Caki2 (cell line): ENCODE measurements at places on chromosomes 5 and 9. TPM values are rescaled to one million over a fixed set of nuclear protein-coding genes. Genes with fewer than 3 reads are reported as not detected.
A peak's percentile ranks its signal among the peaks of the same experiment; 100 is the strongest.

DNA sequence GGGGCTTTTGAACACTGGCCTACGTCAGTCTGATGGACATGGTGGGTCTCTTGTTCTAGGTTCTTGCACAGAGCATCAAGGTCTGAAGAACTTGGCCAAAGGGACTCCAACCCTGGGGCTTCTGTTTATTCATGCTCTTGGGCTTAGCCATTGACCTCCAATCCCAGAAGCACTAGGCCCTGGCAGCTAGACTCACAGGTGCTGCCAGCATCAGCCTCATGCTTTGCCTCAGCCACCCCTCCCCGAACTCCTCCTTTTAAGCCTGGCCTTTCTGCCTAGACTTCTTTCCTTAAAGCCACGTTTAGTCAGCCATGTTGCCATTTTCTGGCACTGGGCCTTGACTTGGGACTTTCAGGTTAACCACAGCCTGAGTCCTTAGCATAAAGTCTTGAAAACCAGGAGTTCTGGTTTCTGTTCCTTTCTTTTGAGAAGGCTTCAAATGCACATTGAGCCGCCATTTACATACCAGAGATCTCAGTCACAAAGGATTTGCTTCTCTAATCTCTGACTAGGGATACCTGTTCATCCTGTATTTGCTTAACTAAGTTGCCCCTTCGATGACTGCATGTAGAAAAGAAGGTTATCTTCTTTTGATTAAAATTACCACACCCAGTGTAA lies 54.7 kb downstream of the ANGPTL2 start:
- no peak for DNase-seq

- no peak for DNase-seq
Measured at GRCh38 chr5:79811081-79811480, 121.4 kb downstream of the CMYA5 start.

- peak; percentile 35 for DNase-seq
Measured at GRCh38 chr5:141172381-141173204, at the start of gene PCDHB7. Gene PCDHB7, plus strand, starts transcription at chr5:141172644. Its CDS starts 192 bp downstream, at chr5:141172836.

GRCh38 chr5:75482482-75482881 lies 28.9 kb downstream of the CERT1 start:
- DNase-seq: no peak

- no peak for DNase-seq
Measured at GRCh38 chr5:98535901-98536300, 237.6 kb upstream of the RGMB start.

DNA sequence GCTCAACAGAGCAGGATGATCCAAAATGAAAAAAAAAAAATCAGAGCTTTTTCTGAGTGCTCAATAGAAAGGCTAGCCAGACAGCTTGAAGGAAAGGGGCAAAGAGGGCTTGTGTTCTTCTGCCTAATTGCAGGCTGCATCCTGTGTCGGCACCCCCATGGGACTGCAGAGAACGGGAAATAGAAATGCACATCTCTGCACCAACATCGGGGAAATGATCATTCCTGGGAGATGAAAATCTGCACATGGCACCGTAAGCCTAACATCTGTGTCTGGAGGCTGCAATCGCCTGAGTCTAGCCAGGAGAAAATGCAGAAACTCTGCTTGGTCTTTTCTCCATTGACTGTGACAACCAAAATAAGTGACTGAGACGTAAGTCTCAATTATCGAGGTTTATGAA lies 243.9 kb downstream of the ICE1 start:
- DNase-seq: no peak

- no peak for DNase-seq
Measured at GRCh38 chr5:115398719-115399118, 102.3 kb upstream of the CCDC112 start.

DNA sequence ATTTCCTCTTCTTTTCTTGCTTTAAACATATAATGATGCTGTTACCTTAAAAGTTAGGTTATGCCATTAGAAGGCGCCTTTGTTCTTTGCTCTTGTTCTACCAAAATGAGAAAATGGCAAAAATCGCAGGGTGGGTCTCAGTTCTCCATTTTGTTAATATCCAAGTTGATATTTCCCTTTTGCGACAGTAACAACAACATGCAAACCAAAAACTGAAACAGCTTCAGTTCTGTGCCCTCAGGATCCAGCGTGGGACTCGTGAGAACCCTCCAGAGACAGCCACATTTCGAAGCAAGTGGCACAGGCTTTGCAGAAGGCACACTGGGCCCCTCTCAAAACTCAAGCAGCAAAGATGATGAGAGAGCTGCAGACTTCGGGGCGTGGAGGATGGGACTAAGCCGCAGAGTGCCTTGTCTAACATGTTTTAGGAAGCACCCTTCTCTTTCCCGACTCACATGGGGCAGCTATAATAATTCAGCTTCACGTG lies 33.0 kb upstream of the LCP2 start:
- no peak for DNase-seq

DNA sequence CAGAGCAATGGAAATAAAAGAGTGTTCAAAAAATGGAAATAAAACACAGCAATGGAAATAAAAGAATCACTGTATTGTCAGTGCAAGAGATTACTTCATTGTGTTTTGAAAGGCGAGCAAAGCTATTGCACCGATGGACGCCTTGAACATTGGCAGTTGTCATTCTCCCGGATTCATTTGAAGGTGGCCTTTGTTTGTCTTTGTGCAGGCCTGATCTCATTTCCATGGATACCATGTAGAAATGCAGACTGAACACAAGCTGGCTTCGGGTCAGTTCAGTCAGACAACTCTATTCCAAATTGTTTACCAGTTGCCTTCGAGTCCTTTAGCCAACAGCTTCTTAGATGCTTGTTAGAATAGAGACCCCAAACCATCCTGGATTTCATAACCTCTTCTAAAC lies 8.3 kb downstream of the ITGA2 start:
- peak; percentile 14 for DNase-seq

DNA sequence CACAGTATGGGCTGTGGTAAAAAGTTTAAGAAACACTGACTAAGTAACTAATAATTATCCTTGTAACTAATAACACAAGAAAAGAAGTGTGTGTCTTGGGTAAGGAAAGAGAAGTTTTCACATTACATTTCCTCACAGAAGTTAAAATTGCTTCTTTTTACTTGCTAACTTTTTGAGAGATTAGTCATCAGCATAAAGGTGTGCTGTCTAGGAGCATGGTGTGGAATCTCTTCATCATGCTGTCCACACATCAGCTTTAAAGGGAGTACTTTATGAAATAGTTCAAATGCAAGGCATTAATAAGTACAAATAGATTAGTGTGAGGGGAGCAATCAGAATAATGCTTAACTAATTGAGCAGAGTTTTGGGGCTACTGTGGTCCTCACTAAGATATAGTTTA lies 29.8 kb downstream of the WDR36 start:
- DNase-seq: no peak

GRCh38 chr5:144088206-144089064 lies 82.0 kb downstream of the YIPF5 start:
- DNase-seq: no peak

GRCh38 chr5:77751328-77752023 lies 24.7 kb downstream of the TBCA start:
- no peak for DNase-seq

DNA sequence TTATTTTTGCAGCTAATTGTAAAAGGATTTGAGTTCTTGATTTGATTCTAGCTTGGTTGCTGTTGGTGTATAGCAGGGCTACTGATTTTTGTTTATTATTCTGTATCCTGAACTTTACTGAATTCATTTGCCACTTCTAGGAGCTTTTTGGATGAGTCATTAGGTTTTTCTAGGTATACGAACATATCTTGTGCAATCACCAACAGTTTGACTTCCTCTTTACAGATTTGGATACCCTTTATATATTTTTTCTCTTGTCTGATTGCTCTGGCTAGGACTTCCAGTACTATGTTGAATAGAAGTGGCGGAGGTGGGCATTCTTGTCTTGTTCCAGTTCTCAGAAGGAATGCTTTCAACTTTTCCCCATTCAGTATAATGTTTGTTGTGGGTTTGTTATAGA lies 210.8 kb downstream of the FGF10 start:
- no peak for DNase-seq

DNA sequence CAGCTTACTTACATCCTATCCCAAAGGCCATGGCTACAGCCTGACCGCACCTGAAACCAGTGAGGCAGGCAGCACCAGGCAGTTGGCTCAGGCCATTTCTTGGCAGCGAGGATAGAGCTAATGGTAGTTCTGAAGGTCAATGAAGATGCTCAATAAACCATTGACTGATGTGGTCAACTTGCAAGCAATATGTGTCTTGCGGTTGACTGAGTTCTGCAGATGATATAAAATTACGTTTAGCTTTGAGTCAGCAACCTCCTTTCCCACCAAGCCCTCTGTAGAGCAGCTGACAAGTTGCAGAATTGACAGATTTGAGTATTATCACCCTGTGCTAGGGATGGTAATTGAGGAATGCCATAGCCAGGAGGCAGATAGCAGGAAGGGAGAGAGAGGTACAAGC lies 189.0 kb upstream of the PUM3 start:
- no peak for DNase-seq

- DNase-seq: peak; percentile 55
Measured at GRCh38 chr9:33329979-33330378, 39.7 kb downstream of the NFX1 start.

GRCh38 chr9:121508415-121508814 lies 8.8 kb upstream of the GGTA1 start:
- DNase-seq: no peak

DNA sequence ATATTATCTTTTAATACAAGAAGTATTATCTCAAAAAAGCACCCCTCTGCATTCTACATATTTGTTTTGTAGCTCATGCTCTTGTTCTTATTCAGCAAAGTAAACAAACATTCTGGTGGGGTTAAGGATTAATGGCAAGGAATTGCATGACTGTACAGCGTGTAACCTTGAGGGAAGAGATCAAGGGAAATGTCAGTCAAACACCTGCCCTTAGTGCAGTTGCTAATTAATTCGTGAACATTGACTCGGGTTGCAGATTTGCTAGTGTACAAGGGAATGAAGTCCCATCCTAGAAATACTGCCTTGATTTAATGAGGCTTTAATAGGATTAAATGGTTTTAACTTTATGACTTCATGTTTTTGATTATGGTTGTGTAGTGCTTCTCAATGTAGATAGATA lies 1758.1 kb downstream of the MAT2B start:
- no peak for DNase-seq

DNA sequence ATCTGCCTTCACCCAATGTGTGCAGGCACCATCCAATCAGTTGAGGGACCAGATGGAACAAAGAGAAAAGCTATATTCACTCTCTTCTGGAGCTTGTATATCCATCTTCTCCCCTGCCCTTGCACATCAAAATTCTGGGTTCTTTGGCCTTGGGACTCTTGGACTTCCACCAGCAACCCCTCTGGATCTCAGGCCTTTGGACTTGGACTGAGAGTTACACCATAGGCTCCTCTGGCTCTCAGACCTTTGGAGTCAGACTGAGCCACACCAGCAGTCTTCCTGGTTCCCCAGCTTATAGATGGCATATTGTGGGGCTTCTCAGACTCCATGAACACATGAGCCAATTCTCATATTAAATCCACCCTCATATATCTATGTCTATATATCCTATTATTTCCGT lies 73.1 kb downstream of the TSSK1B start:
- no peak for DNase-seq

DNA sequence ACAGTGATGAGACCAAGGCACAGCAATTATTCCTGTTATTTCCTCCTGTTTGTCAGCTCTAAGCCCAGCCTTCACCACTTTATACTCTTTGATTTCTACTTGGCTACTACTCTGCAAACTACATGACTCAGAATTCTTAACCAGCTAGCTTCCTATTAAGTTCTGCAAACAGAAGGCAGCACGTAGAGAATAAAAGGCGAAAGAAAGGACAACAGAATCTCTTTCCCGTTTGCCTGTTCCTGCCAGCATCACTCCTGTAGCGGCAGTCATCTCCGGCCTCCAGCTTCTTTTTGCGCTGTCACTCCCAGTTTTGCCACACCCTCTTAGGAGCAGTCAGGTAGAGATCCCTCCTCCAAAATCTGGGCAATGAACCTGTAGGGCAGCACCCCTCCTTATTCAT lies 29.9 kb downstream of the DPYSL3 start:
- peak; percentile 76 for DNase-seq

DNA sequence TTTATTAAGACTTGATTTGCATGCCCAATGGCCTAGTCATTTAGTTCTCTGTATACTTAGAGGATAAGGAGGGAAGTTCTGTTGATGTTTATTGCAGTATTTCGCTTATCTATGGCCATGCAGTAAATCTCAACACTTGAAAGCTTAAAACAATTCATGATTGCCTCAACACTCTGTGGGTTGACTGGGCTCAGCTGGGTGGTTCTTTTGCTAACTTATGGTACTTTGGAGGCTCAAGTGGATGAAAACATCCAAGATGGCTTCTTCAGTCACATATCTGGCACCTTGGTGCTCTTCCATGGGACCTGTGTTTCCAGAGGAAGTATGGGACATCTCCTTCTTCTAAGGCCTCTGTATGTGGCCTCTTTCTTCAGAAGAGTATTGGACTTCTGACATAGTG lies 10.3 kb upstream of the ROR2 start:
- DNase-seq: no peak

DNA sequence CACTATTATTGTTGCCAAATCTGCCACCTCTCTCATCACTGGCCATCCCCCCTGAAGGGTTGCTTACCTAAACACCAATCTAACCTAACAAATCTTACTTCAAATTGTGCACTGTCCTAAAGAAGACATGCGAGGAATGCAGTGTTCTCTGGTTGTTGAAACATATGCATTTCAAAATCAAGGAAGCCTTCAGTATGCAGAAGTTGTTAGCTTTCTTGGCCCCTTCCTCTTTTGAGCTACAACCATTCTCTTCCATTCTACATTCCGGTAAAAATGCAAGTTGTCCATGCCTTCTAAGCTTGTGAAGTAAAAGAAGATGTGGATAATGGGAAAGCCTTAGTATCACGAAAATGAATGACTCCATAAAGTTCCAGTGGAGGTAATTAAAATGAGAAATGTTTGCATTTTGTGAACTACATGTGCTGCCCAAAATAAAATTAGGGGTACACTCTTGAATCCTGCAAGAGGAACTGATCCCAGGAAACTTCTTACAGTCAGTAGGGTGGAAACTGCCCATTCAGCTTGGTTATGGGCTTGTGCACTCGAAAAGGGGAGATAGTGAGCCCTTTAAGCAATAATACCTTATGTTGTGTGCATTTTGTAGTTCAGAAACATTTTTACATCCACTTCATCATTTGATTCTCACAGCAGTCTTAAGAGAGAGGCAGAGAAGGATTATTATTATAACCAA lies 77.6 kb upstream of the ADRB2 start:
- no peak for DNase-seq

The CSF2 gene
- total RNA-seq: not detected in 2 replicates

The GDA gene
- 26.3 and 31.2 TPM in 2 replicates for total RNA-seq

The HRH2 gene
- 0.98 and 1.0 TPM in 2 replicates for total RNA-seq

The ESM1 gene
- not detected in 2 replicates for total RNA-seq

The GARIN3 gene
- total RNA-seq: not detected in 2 replicates

The PCDHB5 gene
- 13.9 and 17.1 TPM in 2 replicates for total RNA-seq

The TRIM7 gene
- 56.2 and 62.2 TPM in 2 replicates for total RNA-seq
